ENCODE measurements at places on chromosomes 12 and 14.

DNA sequence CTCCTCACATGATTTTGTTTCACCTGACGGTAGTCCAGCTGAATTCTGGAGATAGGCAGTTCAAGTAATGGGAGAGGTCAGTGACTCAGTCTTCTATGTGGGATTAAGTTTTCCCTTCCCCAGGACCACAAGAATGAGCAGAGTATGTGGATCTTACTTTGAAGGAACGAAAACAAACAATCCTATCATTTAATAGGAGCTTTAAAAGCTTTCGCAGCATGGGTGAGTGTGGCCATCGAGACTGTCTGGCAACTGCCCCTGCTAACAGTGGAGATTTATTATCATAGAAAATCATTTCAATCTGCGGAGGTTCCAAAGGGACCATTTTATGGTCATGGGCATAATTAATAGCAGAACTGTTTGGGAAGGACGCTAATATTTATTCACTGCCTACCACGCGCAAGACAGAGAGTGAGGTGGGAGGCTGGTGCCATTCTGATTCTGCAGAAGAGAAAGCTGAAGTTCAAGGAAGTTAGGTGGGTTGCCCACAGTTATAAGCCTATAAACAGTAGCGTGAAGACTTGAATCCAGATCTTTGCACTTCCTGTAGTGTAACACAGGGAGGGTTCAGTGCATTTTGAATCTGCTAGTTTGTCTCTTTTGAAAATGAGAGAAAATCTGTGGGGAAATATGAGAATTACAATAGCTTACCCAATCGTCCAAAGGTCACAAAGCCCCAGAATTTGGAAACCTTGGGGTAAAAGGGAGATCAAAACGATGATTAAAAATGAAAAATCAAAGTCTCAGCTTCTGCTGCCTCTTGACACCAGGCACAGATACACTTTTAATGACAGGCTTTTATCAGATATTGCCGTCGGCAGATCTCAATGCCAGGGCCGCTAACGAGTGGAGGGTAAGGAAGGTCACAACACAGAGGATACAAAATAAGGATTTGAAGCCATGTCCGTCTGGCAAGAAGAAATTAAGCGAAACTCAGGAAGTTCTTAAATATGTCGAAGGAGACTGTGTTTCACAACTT lies 209.6 kb downstream of the CRADD start:
- DNase-seq = no peak

- DNase-seq = no peak
Observed at GRCh38 chr12:111706145-111706544, 20.3 kb downstream of the ACAD10 start.

- no peak for DNase-seq
Observed at GRCh38 chr14:94368243-94368590, 20.2 kb downstream of the SERPINA1 start.

- DNase-seq = no peak
Observed at GRCh38 chr14:50797250-50798047, 33.5 kb downstream of the NIN start.

DNA sequence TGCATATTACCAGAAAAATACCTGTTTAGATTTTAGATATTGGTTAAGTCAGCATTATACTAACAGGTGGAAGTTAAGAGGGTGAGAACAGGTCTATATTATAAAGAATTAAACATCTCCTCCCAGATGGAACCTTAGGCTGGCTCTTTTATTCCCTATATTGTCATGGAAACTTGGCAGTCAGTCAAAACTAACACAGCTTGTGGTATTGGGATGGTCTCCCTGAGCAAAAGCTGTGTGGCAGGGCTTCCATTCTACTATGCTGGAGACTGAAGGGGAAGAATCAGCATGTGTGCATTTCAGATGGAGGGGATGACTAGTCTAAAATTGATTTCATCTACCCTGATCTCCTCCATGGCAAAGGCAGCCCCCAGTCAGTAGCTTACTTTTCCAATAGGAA lies 66.7 kb downstream of the SMOC1 start:
- peak; percentile 55 for DNase-seq

DNA sequence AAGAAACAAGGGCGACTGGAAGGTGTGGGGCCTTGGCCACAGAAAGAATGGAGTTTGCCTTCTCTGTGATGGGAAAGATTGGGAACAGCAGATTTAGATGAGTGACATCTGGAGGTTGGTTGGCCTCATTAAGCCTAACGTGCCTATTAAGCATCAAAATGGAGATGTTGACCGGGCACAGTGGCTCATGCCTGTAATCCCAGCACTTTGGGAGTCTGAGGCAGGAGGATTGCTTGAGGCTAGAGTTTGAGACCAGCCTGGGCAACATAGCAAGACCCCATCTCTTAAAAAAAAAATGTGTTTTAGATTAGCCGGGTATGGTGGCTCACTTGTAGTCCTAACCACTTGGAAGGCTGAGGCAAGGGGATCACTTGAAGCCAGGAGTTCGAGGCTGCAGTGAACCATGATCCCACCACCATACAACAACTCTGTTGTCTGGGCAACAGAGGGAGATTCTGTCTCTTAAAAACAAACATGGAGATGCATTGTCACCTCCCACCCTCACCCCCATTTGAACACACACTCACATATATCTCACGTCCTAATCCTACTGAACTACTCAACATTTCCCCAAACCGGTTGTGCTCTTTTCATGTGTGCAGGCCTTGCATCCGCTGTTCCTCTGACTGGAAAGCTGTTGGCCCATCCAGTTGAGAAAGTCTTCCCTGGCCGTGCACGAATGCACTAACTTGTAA lies 172.1 kb downstream of the ETV6 start:
- DNase-seq = no peak

DNA sequence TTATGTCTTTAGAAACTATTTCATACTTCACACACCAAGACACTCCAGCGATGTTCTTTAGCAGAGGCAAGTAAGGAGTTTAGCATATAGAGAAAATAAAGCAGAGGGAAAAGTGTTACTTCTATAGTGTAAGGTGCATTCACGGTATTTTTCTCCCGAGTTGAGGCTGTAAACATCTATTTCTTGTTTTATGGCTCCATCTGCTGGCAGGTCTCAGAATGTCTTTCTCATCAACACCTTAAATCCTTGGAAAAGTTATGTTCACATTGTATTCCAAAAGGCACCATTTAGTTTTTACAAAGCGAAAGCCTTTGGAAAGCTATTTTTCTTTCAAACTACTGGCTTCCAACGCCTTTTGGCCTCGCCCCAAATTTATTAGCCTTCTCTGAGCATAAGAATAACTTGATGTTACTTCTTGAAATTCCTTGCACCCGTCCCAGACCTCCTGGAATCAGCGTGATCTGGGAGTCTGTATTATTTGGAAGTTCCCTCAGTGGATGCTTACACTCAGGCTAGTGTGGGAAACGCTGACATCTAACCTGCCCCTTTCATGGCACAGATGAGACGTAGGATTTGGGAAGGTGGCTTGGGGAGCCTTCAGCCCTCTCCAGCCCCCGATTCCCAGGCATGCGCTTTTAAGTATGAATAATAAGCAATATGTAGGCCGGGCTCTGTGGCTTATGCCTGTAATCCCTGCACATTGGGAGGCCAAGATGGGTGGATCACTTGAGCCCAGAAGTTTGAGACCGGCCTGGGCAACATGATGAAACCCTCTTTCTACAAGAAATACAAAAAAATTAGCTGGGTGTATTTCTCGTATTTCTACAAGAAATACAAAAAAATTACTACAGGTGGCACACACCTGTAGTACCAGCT lies 1.9 kb upstream of the PIWIL1 start:
- peak; percentile 78 for DNase-seq

Measured in lung (tissue), 17 donors.